T-helper 2 cell treated with Interferon-gamma antibody and Interleukin-4, amounts not matched to agents 5 μg/mL and 100 μg/mL, for 36 hours (primary cell): ENCODE measurements at places on chromosomes 6 and 20.

- no peak for DNase-seq
These were observed 4.7 kb downstream of the ADA start for GRCh38 chr20:44646641-44647274.

GRCh38 chr6:97049253-97050011, 124.9 kb downstream of the KLHL32 start:
- no peak for DNase-seq

DNA sequence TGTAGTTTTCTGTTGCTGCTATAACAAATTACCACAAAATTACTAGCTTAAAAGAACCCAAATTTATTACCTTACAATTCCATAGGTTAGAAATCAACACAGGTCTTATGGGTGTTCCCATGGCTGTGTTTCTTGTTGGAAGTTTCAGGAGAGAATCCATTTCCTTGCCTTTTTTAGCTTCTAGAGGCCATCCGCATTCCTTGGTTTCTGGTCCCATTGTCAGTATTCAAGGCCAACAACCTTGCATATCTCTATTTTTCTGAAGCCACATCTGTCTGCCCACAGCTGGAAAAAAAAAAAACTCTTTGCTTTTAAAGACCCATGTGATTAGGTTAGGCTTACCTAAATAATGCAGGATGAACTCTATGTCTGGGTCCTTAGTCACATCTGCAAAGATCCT, 129.7 kb upstream of the SAMD5 start:
- no peak for DNase-seq

- DNase-seq, result no peak
These were observed 13.3 kb downstream of the APMAP start for GRCh38 chr20:24979036-24979960.

DNA sequence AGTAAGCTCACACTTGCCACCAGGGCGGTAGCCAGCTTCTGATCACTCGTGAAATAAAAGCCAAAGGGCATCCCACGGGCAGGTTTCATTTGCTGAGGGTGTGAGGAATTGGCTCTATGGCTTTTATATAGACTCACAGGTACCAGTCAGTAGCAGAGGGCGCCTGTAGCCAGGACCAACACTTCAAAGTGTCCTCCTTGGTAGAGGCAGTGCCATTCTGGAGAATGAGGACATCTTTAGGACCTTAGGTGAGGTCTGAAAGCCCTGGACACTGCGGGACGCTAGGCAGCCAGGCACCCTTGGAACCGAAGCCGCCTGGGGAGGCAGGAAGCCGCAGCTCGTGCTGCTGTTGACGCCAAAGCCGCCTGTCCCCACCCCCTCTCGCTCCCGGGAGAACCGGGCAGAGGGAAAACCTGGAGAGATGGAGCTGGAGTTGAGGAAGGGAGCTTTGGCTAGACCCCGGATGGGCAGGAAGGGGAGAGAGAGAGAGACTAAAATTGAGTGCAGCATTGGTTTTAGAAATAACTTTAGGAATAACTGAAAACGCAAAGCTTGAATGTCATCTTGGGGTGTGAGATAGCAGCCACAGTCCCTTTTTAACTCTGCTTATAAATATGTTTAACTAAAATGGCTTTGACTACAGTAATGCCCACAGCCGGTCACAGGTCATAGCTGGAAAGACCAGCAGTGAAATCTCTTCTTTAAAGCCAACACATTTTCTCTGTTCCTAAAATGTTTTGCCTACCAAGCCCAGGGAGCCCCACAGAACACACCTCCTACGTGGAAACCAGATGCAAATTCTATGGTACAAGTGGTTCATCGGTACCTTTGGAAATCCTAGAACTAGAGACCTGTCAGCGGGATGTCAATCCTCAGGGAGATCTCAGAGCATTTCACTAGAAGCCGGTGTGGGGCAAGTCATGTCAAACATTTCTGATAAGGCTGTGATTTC, 128.5 kb upstream of the CDYL start:
- peak; percentile 19 for DNase-seq

GRCh38 chr6:22906091-22906549, 336.8 kb downstream of the HDGFL1 start:
- DNase-seq, result no peak

GRCh38 chr20:63094767-63095499, 88.2 kb upstream of the BHLHE23 start:
- no peak for DNase-seq

- no peak for DNase-seq
These were observed 40.6 kb downstream of the SLC35D3 start for GRCh38 chr6:136962661-136963060.

DNA sequence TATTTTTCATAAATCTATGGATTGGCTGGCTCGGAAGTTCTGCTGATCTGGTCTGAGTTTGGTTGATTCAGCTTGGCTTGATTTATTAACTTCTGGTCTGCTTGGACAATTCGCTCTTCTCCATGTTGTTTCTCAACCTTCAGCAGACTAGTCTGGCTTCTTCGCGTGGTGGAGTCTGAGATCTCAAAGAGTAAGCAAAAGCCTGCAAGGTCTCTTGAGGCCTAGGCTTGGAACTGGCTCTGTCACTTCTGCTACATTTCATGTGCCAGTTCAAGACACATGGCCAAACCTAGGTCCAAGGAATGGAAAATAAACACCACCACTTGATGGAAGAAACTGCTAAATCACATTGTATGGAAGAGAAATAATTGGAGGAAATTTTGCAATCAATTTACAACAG, 115.1 kb upstream of the JAG1 start:
- no peak for DNase-seq

GRCh38 chr6:117399924-117400323, 25.8 kb downstream of the ROS1 start:
- DNase-seq, result no peak
